Activated CD4-positive, alpha-beta T cell treated with anti-CD3 and anti-CD28 coated beads, Interleukin-2, amount 50 U/mL, for 1 hour (primary cell): ENCODE measurements at places on chromosomes 5 and 9.

- DNase-seq = no peak
Measured at GRCh38 chr9:28747351-28747985, 1174.2 kb upstream of the C9orf72 start.

- no peak for DNase-seq
Measured at GRCh38 chr9:126151686-126152134, 174.9 kb upstream of the MVB12B start.

DNA sequence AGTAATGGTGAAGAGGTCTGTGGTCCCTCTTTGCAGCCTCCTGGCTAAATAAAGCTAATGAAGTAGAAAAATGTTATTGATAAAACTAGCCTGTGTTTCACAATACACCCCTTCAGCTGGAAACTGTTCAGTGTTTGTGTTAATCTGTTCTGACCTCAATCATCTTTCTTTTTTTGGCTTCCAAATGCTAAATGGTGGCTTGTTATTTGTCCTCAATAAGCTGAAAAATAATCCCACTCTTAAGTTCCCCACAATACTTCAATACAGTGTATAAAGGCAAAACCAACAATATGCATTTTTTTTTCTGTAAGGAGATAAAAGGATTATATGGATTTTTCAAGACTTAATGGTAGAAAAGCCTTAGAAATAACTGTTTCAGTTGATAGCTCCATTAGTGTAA is 560.5 kb downstream of the TUSC1 start:
- no peak for DNase-seq

- no peak for DNase-seq
Measured at GRCh38 chr5:138955671-138956295, 80.6 kb upstream of the LRRTM2 start.

DNA sequence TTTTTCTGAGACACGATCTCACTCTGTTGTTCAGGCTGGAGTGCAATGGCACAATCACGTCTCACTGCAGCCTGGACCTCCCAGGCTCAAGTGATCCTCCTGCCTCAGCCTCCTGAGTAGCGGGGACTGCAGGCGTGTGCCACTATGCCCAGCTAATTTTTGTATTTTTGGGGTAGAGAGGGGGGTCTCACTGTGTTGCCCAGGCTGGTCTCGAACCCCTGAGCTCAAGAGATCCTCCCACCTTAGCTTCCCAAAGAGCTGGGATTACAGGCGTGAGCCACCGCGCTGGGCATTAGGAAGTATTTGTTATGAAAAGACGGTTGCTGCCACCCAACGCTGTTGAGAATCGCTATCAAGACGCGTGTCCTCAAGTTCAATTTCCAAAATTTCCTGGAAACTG is 180.9 kb upstream of the TBCA start:
- DNase-seq = no peak

GRCh38 chr9:135501261-135502167 is 1.0 kb downstream of the MRPS2 start:
- no peak for DNase-seq

DNA sequence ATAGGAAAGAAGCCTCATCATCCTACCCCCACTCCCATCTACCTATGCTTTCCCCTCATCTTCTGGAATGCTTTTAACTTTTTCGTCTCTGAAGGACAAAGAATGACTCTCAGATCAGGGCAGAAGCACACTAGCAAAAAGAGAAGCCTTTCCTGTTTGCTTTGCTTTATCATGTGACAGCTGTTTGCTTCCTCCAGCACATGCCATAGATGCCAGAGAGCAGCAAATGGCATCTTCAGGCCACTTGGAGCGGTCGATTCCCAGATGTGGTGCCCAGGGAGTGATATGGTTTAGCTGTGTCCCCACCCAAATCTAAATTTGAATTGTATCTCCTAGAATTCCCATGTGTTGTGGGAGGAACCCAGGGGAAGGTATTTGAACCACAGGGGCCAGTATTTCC is 294.8 kb downstream of the GADD45G start:
- DNase-seq = no peak

DNA sequence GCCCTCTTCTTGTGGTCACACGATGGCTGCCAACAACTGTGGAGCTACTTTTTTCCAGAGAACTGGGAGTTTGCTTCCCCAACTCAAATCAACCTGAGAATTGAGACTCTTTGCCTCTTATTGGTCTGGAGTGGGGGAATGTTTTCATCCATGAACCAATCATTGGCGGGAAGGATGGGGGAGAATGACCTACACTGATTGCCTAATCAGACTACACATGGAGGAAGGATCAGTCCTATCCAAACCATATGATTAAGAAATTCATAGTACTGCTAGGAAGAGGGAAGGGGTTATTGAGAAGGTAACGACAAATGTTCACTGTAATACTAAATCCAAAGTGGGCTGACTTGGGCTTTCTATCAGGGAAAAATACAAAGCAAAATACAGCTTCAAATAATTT is 7.9 kb upstream of the KIF2A start:
- no peak for DNase-seq
